ENCODE measurements at places on chromosomes 1 and 21.

GRCh38 chr1:155473151-155473821, 89.3 kb downstream of the ASH1L start:
- no peak for DNase-seq

DNA sequence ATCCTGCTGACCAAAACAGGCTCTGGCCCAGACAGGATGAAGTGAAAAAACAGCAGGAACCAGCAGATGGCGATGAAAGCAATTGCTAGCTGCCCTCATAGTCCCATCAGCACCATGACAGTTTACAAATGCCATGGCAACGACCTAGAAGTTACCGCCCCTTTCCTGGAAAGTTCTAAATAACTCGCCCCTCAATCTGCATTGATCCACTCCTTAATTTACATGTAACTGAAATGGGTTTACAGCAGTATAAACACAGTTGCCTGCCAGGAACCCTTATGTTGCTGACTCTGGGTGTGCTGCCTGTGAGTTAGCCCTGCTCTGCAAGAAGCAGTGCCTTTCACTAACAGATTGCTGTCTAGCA, 65.5 kb upstream of the CR1L start:
- peak; percentile 20 for DNase-seq

- no peak for DNase-seq
Observed at GRCh38 chr1:30805304-30806003, 47.9 kb upstream of the LAPTM5 start.

GRCh38 chr1:23561813-23562100, 2.5 kb upstream of the ID3 start:
- no peak for DNase-seq

DNA sequence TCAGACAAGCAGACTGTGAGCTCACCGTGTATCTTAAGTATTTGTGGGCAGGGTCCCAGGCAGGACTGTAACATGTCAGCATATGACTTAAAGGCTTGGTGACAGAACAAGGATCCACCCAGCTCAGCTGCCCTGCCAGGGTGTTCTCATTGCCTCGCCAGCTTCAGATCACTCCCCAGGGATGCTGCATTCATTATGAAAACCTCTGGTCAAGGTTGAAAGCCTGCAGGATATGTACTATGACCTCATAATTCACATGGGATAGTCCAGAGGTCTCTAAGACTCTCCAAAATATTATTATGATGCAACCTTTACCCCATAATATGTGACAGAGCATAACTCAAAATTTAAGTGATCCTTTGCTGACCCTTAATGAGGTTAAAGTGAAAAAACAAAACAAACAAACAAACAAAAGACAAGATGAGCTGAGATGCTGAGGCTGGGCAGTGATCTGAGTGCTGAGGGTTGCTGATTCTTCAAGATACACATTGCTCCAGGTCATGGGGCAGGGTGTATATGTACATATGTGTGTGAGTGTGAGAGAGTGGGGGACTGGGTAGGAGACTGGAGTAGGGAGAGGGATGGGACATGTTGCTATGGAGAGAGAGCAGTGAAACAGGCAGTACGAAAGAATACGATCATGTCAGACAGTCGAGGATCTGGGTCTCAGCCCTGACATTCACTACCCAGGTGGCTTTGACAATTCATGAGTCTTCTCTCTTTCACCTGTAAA, 98.8 kb upstream of the DUSP10 start:
- no peak for DNase-seq

Measured in glomerular endothelial cell (primary cell).